Frontal cortex (tissue), 4 donors: ENCODE measurements at places on chromosomes 13 and 19.

GRCh38 chr13:89603187-89603586, 1744.3 kb upstream of the MIR17HG start:
- DNase-seq = no peak

DNA sequence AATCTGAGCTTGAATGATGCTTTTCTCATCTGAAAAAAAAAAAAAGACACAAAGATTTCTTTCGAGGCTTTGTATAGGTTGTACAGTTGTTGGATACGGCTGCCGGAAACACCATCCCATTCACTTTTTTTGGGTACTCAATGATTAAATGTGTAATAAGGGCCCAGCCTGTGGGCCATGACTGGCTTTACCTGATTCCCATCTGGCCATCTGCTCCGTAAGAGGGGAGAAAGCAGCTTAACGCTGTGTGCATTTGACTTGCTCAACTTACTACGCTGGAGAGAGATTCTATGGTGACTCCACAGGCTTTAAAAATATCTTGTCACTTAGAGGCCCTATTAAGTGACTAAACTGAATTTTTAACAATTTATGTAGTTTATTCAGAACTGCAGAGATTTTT, 731 bp downstream of the ZNF558 start:
- no peak for DNase-seq

DNA sequence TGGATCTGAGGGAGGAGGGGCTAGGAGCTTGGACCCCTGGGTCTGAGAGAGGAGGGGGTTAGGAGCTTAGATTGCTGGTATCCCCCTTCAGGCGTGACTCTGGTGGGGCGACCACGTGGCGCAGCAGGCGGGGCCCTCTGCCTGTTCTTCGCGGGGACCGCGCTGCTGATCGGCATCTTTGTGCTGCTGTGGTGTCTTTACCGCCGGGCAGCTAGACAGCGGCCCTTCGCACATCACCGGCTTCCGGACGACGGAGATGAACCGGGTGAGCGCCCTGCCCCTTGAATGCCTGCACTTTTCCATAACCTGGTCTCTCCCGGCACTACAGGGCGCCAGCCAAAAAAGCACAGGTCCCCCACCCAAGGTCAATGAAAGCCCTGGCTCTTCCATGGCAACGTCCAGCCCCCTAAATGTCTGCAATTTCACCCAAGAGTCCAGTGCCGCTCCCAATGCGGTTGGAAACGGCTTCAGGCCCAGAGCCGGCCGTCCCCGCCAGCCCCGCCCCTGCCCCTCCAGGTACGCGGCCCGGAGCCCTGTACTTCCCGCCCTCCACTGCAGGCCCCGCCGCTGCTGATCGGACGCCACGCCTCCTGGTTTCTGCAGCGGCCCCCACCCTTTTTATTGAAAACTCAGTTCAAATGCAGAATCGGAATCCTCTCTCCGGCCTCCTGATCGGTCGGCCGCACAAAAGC, 2.8 kb downstream of the GFY start:
- no peak for DNase-seq

DNA sequence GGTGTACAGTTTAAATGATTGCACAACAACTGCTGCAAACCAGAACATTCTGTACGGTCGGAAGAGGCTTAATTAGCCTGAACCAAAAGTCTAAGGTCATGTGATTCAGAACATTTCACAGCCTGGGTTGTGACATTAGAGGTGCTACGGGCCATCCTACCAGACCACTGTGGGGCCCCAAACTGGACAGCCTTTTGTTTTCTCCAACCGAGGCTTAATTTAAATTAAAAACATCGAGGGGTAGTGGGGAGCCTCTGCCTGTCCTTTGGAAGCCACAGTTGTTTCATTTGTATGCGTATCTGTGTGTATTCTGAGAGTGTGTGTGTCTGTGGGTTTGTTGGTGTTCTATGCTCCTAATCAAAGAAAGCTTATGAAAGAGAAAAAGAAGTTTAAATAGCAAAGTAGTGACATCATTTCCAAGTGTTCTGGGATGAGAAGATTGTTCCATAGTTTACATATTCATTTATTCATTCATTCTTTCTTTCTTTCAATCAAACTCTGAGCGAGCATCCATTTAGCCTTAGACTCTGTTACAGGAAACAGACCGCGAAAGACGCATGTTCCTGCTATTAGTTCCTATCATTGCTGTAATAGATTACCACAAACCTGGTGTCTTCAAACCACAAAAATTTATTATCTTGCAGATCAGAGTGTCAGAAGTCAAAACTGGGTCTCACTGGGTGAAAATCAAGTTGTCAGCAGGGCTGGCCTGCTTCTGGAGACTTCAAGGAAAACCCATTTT, 444.8 kb downstream of the FOXO1 start:
- DNase-seq = no peak

DNA sequence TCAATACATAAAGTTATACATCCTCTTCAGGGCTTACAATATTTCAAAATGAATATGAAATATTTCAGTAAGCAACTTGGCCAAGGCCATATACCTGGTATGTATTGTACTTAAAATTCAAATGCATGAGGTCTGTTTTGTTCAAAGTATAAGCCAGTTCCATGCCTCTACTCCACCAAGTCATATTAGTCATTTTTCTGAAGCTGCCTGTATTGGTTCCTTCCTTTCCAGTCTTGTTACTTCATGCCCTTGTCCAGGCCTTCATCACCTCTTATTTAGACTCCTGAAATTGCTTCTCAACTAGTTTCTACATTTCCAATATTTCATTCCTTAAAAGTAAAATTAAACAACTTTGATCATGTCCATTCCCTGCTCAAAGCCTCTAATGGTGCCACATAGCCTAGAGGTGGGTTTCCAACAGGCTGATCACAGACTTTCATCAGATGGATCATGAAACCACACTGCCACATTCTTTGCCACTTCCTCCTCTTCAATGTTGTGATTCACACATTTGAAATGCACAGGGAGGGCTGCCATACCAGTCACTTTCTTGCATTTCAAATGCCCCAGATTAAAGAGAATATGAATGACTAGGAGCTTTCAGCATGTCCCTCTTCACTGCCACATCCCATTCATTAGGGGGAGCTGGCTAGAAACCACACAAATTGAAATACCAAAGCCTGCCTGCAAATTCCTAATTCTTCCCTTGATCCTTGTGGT, 424.1 kb upstream of the DACH1 start:
- no peak for DNase-seq

DNA sequence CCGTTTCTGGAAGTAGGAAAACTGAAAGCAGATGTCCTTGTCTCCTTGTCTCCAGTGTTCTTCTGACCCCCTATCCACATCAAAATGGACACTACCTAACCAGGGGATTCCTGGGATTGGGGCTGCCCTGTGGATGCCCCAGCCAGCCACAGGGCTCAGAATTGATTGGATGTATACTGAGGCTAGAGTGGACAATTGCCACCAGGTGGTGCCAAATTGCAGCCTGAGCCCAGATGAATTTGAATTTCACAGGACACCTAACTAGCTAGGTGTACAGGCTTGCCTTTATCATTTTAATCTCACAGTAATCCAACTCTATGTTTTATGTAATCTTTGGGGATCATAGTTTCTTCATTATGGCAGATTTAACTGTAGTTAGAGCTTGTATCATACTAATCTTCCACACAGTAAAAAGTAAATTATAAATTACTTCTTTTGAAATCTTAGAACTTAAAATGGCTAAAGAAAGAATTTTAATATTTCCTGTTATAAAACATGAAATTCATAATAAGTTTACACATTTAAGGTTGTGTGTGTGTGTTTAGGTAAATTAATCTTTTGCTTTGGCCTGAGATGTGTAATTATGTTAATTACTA, 58.0 kb downstream of the PIBF1 start:
- no peak for DNase-seq

- peak; percentile 29 for DNase-seq
These were observed at the start of gene ZNF667 for GRCh38 chr19:56476651-56477428. Gene ZNF667 (minus strand): TSS chr19:56477345. CDS start chr19:56462370, 14,975 bp downstream.

DNA sequence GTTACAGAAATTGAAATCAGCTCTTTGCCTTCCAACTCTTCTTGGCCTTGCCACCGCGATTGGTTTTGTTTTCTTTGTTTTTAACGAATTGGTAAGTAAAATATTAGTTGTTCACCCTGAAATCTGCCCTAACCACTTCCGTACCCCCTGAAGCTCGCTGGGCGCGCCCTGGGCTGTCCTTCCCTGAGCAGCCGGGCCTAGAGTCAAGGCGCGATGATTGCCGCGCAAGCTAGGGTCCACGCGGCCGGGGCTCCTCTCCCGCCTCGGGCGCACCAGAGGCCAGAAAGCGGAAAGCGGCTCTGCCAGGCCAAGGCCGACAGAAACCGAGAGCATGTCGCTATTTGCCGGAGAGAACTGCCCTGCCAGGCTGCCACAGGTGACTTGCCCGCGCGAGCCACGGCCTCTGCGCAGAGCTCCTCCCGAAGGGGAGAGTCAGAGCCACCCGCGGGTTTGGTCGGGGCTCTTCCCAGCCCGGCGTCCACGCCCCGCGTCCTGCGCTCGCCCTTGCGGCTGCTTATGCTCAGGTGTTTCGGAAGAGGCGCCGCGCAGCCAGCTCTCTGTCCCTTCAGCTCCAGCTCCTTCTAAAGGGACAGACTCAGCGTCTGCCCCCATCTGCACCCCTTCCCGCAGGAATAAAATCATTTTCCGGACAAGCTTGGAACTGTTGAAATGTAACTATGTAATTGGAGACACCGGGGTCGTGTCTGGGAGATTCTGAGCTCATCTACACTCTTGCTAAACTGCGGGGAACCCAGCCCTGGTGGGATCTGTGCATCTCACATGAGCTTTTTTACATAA, 6.6 kb upstream of the CDX2 start:
- no peak for DNase-seq

DNA sequence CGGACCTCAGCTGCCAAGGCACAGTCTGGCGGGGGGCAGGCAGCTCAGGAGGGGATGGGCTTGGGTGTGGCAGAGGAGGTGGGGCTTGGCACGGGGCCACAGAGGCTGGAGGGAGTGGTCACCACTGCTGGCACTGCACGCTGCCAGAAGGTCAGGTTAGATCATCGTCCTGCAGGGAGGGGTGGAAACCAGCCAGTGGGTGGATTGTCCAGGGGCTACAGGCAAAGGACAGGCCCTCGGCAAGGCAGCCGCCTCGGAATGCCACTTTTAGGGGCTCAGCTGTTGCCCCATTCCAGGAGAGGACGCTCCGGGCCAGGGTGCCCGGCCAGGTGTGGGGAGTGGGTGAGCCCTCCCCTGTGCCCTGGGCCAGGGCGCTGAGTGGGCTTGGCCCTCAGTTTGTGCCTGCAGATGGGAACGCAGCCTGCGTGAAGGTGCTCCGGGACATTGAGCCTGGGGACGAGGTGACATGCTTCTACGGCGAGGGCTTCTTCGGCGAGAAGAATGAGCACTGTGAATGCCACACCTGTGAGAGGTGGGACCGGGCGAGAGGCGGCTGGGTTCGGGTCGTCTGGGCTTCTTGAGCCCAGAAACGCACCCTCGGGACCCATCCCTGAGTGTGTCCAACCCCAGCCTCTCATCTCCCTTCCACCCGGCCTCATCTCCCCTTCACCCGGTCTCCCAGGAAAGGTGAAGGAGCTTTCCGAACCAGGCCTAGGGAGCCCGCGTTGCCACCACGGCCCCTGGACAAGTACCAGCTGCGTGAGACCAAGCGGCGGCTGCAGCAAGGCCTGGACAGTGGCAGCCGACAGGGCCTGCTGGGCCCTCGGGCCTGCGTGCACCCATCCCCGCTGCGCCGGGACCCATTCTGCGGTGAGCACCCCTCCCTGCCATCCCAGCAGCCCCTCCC, 6.4 kb downstream of the KMT5C start:
- no peak for DNase-seq

DNA sequence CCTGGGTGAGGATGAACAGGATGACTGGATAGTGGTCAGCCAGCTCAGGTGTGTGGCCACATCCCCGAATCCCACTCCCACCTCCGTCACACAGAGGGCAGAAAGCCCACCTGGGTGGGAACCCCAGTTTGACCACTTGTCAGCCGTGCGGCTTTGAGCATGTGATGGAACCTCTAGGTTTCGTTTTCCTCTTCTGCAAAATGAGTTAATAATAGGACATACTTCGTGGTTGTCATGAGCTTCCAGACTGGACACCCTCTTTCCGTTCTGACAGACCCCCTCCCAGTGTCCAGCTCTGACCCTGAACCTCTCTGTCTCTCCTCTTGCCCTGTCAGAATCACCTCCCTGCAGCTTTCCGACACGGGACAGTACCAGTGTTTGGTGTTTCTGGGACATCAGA, 1.8 kb downstream of the AXL start:
- no peak for DNase-seq

DNA sequence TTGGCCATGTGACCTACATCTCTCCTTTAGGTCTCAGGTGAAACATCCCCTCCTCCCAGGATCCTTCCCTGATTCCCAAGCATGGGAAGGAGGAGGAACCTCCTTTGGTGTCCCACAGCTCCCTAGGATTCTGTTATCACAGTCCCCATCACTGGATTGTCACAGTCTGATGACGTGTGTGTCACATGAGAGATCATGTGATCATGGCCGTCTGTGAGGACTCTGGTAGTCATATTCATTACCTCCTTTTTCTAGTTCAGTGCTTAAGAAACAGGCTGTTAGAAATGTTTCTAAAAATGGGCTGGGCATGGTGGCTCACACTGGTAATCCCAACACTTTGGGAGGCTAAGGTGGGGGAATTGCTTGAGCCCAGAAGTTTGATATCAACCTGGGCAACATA, 3.0 kb downstream of the DHX34 start:
- DNase-seq = no peak

DNA sequence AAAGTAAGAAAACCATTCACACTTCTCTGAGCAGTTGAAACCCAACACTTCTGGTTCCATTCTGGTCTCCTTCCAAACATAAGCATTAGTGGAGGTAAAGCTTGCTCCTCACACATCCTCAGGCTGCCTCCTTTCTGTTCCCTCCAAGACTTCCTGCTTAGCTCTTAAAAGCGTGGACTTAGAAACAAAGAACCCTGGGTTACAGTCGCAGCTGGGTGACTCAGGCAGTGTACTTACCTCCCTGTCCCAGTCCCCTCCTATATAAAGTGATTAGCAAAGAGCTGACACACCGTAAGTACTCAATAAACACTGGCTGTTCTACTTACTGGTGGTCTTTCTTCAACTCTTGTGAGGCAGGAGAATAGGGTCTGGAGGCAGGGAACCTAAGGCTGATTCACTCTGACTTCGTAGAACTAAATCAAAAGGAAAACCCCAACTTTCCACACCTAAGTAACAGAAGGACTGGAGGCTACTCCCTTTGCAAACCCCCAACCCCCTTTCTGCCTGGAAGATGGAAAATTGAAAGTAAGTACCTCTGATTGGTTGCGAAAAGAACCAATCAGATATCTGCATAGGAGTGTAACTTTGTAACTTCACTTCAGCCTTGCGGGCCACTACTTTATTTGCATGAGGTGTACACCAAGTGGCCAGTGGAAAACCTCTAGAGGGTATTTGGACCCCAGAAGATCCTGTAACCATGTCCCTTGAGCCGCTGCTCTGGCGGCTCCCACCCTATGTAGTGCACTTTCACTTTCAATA, 165.4 kb downstream of the SUCLA2 start:
- no peak for DNase-seq

DNA sequence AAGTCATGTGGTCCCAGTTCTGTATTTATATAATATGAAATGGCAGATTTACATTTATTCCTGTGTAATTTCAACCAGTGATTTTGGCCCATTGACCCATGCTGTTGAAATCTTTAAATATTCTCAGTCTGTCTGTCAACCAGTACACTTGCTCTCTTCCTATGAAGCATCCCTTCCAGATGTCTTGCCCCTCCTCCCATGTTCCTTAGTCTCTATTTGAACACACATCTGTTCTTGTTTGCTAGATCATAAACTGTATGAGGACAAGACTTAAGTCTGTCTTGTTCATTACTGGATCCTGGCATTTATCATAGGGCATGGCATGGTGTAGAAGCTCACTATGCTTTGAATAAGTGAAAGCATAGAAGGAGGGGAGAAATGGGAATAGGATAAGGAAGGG, 34.9 kb downstream of the STARD13 start:
- DNase-seq = no peak
